ENCODE measurements at places on chromosomes 1 and 21.

- DNase-seq = peak; percentile 73
These were observed at the start of gene ECM1 for GRCh38 chr1:150507912-150508864. TSS of gene ECM1 (plus strand) at chr1:150508109. CDS start at chr1:150508210, 101 bp downstream.

DNA sequence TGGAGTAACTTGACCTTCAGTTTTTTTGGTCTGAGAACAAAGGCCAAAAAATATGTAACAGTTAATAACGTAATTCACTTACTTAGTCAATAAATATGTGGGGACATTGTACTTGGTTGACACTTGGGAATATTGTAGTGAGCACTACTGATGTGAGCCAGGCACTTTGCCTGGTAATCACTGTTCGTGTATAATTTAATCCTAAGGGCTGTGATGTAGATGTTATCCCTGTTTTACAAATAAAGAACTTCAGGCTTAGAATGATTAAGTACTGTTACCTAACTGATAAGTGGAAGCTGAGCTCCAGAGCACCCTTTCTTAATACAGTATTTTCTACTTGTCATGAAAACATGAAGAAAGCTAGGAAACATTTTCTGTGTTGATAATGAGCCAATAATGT is 28.0 kb downstream of the PTBP2 start:
- DNase-seq = no peak

- no peak for DNase-seq
These were observed 17.1 kb downstream of the COL6A2 start for GRCh38 chr21:46114963-46115362.

GRCh38 chr1:179794669-179795068 is 51.6 kb downstream of the FAM163A start:
- DNase-seq = no peak

DNA sequence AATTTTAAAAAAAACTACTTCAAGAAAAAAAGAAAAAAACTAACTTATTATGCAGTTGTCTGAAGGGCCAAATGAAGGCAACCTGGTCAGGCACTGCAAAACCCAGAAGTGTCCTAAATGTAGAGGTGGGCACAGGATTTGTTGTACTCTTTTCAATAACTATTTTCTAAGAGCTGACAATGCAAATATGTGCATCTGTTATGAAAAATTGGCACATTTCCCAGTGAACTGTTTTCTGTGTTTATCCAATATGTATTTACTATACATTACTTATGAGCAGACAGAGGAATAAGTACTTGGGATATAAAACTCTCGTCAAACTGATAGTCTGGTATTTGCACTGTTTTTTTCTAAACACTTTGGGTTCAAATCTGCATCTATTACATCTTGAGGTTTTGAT is 188.0 kb upstream of the C21orf91 start:
- no peak for DNase-seq

DNA sequence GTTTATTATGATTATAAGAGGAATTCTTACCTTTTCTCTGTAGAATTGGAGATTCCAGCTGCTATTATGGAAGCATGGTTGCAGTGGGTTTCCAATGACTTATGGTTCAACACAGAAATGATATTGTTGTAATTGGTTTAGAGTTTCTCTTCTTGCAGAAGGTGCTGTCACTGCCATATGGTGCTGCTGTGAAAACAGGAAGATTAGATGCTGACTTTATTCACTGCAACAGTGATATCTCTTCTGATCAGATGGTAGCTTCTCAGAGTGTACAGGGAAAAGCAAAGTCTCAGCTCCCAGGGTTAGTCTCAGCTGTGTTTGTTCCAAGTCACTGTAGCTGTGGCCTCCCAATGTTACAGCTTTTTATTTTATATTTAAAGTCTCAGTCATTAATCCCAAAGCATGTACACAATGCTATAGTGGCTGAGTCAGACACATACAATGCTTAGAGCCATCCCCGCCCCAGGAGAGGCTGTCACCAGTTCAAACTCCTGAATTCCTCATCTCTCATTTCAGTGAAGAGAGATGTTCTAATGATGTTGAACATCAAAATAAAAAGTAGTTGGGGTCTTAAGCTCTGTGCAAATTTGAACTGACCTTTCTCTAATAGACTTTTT is 42.7 kb upstream of the RGS2 start:
- DNase-seq = peak; percentile 15

- DNase-seq = peak; percentile 98
These were observed 3.8 kb downstream of the PTAFR start for GRCh38 chr1:28172713-28173150.

- no peak for DNase-seq
These were observed 1010.3 kb downstream of the KCNT2 start for GRCh38 chr1:195597891-195598290.

GRCh38 chr1:14071581-14071980 is 371.6 kb downstream of the PRDM2 start:
- DNase-seq = no peak

DNA sequence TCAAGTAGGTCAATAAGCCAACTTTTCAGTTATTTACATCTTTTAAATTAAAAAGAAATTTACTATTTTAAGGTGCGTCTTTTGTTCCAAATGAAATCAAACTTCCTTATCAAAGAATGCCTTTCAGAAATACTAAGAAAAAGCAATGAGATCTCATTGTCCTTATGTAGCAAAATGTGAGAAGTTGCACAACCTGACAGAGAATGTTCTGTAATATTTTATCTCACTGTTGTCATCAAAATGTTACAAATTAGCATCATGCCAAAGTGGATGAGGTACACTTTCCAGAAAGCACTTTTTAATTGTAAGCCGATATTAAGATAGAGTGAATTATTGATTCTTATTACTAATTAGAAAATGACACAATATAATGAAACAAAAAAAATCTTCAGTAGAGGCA is 50.4 kb downstream of the KCNT2 start:
- no peak for DNase-seq

GRCh38 chr1:46646331-46646730 is 21.8 kb downstream of the ATPAF1 start:
- DNase-seq = no peak

GRCh38 chr1:93701629-93702028 is 20.0 kb upstream of the BCAR3 start:
- DNase-seq = no peak

DNA sequence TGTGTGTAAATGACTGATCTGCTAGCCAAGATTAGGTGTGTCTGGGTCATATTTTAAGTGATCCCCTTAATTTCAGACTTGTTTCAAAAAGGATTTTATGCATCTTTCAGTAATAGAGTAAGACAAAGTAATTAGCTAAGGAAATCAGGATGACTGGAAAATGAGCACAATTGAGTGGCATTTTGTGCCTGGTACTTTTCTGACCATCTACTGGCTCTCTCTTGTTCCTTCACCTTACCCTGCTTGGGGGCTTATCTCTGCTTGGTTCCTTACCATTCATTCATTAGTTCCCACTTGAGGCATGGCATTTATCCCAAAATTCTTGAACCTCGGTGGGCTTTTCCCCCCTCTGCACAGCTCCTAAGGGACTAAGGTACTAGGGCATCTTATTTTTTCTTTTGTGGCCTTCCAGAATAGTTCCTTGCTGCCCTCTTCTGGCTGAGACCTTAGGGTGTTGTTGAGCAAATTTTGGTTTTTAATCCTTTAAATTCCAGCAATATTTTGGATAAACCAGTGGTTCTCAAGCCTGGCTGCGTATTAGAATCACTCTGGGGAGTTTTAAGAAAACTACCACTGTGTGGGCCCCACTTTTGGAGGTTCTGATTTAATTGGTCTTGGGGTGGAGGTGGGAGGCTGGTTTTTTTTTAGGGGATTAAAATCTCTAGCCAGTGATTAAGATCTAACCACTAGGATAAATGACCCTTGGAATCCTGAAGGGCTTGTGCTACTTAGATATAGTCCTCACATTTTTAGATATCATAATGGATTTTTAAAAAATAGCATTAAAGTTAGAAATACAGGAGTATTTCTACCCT is 50.8 kb downstream of the HS2ST1 start:
- peak; percentile 65 for DNase-seq

- peak; percentile 72 for DNase-seq
These were observed 2.4 kb downstream of the SLC41A1 start for GRCh38 chr1:205810448-205811157.

DNA sequence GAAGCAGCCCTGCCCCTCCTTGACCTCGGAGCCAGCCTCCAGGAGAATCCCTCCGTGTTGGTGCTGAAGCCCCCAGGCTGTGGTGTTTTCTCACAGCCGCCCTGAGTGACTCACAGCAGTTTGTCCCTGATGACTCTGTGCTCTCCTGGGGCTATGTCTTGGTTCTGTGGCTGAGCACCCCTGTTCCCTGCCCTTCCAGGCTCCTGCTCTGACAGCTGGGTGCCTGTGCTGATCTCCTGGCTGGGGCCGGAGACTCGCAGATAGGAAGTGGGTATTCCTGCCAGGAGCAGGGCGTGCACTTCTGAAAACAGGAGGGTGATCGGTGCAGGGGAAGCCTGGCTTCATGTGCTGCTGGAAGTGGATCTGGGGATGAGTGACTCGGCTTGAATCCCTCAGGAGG is 34.5 kb downstream of the POFUT2 start:
- DNase-seq = no peak
